Activated T-helper 2 cell treated with anti-CD3 and anti-CD28 coated beads, Interferon-gamma antibody, Interleukin-2, Interleukin-4, amounts not matched to agents 10 μg/mL and 5 μg/mL and 100 μg/mL, durations not matched to agents 14 hours and 24 hours and 36 hours (primary cell): ENCODE measurements at places on chromosomes 12 and 14. TPM values are rescaled to one million over a fixed set of nuclear protein-coding genes. Genes with fewer than 3 reads are reported as not detected.

TMCC3 gene
- 0.05 and 0.14 TPM in 2 replicates for total RNA-seq

KIAA0586 gene
- 23.5 and 24.4 TPM in 2 replicates for total RNA-seq

DNA sequence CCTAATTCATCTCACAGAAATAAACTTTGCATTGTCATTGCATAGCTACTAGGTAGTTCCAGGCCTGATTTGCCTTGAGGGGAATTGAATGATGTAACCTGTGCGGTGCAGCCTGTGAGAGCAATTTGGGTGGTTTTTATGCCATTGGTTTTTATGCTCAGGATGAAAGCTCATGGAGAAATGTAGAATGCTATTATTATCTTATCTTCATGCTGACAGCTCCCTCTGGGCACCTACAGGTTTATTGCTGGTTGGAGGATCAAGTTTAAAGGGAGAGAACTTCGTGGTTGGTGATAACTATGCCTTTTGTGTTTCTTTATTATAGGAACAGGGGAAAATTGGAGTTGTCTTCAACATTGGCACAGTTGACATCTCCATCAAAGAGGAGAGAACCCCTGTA is 547.9 kb downstream of the DIO2 start:
- no peak for DNase-seq

DNA sequence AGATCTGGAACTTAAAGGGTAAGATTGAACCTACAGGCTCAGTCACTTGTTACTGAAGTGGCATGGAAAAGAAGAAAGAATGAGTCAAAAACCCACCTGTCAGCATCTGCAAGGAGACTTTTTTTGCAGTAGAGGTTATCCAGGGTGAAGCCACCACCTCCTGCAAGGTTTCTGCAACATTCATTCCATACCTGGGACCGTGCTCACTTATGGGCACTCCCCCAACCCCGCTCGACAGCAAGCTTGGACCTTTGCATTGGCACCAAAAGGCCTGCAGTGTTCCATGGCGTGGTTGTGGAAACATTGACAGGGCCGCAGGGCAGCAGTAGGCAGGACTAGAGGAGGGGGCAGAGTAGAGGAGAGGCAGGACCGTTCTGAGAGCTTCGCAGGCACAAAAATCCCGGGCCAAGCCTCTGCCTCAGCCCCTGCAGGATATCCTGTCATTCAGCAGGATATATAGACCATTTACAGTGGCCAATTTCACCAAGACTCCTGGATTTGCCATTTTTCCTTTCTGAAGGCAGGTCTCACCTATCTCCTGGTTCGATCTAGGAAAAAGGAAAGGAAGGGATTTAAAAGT is at the start of gene STAB2:
TSS of gene STAB2 (plus strand) at position 483 of the 580 bp plus-strand sequence. CDS start 204 bp downstream, outside the sequence.
- no peak for DNase-seq

MAGOHB gene
- 69.4 and 70.2 TPM in 2 replicates for total RNA-seq

- peak; percentile 33 for DNase-seq
These were observed 34.7 kb downstream of the CCDC92 start for GRCh38 chr12:123937707-123938591.

NTS gene
- not detected in 2 replicates for total RNA-seq

- DNase-seq, result no peak
These were observed 21.7 kb downstream of the GNS start for GRCh38 chr12:64737539-64737938.

APPL2 gene
- 28.8 and 30.4 TPM in 2 replicates for total RNA-seq

PTPRB gene
- total RNA-seq, result not detected in 2 replicates

- no peak for DNase-seq
These were observed 147.4 kb downstream of the SLC38A4 start for GRCh38 chr12:46678426-46678825.

DNA sequence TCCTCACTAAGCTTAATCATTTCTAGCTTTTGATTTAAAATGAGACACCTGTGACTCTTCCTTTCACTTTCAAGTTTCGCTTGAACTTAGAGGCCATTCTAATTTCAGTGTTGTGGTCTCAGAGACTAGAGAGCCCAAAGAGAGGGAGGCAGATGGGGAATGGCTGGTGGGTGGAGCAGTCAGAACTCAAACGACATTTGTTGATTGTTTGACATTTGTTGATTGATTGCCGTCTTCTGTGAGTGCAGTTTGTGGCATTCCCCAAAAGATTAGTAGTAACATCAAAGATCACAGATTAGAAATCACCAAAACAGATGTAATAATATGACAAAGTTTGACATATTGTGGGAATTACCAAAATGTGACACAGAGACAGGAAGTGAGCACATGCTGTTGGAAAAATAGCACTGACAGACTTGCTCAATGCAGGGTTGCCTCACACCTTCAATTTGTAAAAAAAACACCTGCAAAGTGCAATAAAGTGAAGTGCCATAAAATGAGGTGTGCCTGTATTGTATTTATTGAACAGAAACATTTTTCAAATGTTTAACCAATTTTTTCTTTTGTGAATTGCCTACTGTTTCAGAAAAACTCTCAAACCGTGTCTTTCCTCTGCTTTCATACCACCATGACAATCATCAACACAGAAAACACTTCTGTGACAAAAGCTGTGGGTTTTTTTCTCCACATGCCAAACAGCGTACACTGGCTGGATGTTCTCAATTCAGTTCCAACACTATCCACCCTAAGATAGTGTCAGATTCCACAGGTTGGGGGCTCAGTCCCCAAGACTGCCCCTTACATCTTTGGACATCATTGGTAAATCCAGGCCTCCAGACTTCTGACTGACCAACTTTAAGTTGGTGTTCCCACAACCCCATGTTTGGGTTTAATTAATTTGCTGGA is 376.3 kb upstream of the RGS6 start:
- peak; percentile 65 for DNase-seq

ANG gene
- total RNA-seq, result 0.68 and 0.92 TPM in 2 replicates

STXBP6 gene
- not detected in 2 replicates for total RNA-seq
